Activated gamma-delta T cell (primary cell): ENCODE measurements at places on chromosomes 2 and 18.

DNA sequence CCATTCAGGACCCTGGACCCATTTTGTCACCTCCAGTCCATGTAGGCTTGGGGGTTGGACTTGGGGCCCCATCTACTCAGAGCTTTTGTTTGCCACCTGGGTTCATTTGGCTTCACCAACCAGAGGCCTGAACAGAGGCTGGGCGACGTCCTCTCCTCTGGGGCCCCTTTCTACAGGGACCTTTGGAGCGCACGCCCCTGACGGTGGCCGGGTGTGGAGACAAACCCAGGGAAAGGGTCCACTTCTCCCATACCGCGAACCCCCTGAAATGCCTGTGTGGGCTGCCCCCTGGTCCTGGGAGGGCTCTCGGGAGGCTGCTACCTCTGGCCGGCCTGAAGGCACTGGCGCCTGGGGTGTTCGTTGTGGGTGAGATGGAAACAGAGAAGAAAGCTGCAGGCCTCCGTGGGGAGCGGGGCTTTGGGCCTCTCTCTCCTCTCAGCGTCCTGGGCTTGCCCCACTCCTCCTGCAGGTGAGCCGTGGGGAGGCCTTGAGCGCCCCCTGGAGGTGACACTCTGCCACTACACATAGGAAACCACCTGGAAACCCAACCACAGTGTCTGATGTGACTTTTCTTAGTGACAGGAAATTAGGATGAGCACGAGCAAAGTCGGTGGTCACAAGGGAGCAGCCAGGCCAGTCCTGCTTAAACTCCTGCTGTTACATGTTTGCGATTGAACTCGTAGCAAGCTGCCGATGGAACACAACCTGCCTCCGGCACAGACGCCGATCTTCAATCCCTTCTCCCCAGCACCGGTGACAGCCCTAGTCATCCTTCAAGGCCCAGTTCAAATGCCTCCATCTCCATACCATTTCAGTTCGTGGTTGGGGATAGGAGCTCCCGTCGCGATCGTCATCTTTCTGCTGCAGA lies 12.0 kb upstream of the NTSR2 start:
- no peak for DNase-seq

DNA sequence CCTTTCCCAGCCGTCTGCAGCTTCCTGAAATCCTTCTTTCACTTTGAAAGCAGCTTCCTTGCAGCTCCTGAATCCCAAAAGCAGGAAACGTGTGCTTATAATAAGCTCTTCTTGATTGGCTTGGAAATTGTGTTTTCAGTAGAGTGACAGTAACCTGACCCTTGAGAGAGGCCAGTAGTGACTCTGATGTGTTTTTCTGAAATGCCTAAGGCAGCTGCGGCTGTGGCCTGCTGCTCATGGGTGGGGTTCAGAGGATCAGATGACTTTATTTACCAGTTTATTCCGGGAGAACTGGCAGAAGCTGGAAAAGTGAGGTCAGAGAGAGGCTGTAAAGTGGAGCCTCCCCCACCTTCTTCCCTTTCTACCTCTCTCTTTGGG lies 31.9 kb upstream of the RPIA start:
- no peak for DNase-seq

GRCh38 chr2:67854103-67854743 lies 208.6 kb downstream of the C1D start:
- DNase-seq, result no peak

- no peak for DNase-seq
Observed at GRCh38 chr2:38959466-38959865, 69.8 kb downstream of the ARHGEF33 start.

- DNase-seq, result no peak
Observed at GRCh38 chr2:95001051-95001562, 24.4 kb upstream of the MAL start.

DNA sequence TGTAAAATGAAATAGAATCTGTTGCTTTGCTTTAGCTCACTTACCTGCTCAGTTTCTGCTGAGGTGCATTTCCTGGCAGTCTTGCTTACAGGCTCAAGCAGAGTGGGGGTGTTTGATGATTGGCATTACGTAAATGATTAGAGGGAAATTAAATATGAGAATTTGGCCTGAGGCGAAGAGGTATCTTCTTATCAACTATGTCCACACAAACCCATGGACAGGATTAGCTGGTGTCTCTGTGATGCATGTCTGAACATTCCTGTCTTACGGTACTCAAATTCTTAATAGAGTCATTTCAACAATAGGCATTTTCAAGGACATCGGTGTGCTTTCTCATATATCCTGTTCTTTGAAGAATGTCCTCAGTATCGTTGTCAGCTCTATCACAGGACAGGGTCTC lies 102.1 kb downstream of the PRPF40A start:
- DNase-seq, result no peak

DNA sequence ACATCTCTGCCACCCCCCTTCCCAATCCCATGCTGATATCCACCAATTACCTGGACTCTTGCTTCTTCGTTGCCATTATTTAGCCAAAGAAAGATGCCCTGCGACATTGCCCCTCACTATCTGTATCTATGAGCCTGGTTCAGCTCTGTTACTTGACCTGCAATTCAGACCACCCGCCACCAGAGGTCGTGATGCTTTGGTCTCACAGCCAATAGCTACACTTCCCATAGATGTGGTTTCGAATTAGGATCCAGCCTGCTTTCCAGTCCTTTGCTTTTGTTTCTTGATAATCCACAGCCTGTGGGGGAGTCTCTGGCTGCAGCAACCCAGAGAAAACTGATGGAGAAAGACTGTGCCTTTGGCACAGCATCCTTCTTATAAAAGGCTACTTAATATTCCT lies 239.4 kb downstream of the KLHL29 start:
- no peak for DNase-seq

DNA sequence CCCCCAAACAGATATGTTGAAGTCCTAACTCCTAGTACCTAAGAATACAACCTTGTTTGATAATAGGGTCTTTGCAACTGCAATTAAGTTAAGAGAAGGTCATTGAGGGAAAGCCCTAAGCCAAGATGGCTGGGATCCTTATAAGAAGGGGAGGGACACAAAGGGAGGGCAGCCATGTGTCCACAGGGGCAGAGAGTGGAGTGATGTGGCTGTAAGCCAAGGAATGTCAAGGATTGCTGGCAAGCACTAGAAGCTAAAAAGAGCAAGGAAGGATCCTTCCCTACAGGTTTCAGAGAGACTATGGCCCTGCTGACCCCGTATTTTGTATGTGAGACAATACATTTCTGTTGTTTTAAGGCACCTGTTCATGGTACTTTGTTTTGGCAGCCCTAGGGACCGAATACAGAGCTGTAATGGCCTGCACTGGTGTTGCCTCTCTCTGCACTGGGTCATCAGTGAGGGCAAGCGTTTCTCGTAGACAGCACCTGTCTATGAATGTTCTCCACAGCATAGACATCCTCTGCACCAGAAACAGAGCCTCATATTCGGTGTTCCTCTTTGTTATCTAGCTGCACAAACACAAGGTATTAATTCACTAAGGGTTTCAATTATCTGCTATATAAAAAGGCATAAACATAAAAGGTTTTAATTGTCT lies 75.4 kb upstream of the AQP4 start:
- DNase-seq, result no peak

DNA sequence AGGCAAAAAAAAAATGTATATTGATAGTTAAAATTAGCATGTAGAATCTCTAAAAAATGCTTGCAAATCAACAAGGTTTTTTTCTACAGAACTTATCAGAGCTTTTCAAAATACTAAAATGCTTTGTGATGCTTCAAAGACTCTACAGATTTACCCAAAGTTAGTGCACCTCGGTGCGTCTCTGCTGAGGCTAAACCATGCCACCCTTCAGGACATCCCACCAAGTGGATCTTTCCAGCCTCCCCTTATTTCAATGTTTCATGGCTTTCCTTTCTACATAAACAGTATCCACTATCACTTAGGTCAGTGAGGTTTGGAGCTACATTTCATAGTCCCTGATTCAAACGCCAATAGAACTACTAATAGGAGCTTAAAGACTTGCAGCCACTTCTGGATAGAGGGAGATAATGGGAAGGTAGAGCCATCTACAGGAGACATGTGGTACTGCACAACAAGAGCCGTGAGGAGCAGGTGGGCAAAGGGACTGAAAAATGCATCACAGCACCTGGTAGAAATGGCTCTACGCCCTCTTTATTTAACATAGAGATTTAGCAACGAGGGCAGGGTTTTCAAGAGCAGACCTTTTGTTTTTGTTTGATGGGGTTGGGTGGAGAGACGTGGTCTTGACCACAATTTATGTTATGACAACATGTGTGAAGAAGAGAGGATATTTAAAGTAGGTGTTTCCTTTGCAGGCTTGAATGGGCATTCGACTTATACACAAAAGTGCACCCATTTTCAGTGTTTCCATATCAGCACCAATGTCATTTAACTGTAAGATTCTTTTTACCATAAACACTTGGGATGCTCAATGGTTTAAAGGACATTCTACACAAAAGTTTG lies 56.1 kb upstream of the SLC35G4 start:
- no peak for DNase-seq

- no peak for DNase-seq
Observed at GRCh38 chr2:181780047-181780651, 99.8 kb upstream of the NEUROD1 start.

DNA sequence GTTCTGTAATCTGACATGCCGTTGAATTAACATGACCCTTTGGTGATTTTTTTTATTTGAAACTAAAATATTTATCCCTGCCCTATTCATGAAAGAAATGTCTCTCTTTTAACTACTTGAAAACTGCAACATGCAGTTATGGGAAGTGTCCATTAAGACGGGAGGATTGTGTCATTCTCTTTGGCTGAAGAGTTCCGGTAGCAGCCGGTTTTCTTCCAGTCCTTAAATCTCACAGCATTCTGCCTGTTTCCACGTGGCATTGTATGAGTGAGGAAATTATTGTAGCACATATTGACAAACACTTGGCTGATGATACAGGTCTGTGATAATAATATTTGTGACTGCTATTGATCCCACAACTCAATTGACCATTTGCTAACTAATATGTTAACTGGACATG lies 509.6 kb upstream of the POU3F3 start:
- no peak for DNase-seq

- DNase-seq, result no peak
Observed at GRCh38 chr2:104501342-104501741, 352.6 kb upstream of the POU3F3 start.

GRCh38 chr2:194271293-194271961 lies 1385.6 kb upstream of the SLC39A10 start:
- DNase-seq, result no peak

DNA sequence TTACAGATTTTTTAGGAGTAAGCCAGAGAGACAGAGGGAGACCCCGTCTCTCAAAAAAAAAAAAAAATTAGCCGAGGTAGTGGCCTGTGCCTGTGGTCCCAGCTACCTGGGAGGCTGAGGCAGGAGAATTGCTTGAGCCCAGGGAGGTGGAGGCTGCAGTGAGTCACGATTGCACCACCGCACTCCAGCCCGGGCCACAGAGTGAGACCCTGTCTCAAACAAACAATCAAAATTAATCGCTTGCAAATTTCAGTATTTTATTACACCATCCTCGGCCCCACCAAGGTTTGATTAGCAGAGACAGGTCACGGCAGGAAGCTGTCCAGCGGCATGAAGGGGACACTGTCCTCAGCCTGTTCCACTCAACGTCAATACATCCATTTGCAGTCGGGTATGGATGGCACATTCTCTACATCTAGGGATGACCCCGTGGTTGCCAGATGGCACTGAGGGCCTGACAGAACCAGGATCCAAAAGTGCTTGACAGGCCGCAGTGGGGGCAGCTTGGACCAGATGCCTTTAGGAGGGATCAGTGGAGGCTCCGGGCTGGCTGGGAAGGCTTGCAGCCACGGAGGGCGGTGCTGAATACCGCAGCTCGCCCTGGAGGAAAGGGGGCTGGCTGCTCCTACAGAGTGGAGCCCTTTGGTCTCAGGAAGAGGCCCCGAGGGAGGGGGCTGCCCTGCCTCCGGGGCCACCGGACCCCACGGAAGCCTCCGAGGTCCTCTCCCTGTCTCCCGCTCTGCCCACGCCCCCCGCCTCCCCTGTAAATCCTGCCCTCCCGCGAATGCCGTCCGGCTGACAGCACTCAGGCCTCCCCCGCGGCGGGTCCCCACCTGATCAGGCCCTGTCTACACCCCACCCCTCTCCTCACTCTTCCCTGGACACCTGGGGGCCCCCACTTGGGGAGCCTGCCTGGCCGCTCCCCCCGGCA lies 13.1 kb downstream of the ASPRV1 start:
- no peak for DNase-seq

GRCh38 chr18:54787616-54788015 lies 40.7 kb upstream of the RAB27B start:
- no peak for DNase-seq

GRCh38 chr2:127104881-127105655 lies 1.9 kb downstream of the BIN1 start:
- no peak for DNase-seq

DNA sequence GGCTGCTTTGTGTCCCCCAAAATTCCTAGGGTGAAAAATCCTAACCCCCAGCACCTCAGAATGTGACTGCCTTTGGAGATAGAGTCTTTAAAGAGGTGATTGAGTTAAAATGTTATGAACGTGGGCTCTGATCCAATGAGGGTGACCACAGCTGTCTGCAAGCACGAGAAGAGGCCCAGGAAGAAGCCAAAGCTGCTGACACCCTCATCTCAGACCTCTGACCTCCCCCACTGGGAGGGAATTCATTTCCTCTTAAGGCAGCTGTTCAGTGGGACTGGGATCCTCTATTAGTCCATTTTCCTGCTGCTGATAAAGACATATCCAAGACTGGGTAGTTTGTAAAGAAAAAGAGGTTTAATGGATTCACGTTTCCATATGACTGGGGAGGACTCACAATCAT lies 544.4 kb downstream of the DCDC2C start:
- no peak for DNase-seq

GRCh38 chr2:63059793-63060471 lies 9.3 kb downstream of the OTX1 start:
- no peak for DNase-seq

DNA sequence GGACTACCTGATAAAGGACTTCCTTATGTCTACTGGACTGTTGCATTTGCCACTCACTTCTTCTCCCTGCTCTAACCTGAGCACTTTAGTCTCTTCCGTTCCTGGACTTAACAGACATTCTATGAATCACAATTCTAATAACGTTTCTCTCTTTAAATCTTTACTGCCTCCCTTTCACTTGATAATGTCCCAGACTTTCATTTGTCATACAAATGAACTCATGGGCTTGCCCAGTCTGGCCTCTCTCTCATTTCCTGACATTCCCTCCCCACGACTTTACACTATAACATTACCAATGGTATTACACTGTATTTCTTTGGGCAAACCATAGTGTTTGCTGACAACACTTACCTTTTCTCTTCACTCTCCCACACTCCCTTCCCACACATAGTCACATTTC lies 540.7 kb upstream of the TMEFF2 start:
- no peak for DNase-seq

DNA sequence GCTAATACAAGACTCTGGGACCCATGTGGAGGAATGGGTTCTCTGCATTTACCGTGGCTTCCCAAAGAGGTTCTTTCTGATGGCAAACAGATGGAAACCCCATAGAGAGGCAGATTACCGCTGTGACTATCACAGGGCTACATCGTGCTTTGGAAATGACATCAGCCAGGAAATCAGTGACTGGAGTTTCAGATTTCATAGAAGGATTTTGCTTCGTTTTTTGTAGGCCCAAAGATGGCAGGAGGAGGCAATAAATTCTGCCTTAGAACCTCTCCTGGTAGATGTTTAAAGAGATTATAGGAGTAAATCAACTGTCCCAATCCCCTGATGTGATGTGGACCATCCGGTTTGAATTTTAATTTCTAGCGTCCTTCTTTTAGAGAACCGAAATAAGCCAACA lies 214.1 kb downstream of the AGPS start:
- DNase-seq, result no peak
